ENCODE measurements at places on chromosomes 3 and 15. TPM values are rescaled to one million over a fixed set of nuclear protein-coding genes. Genes with fewer than 3 reads are reported as not detected.

MYL3 gene
- not detected for total RNA-seq

CYP8B1 gene
- total RNA-seq = not detected

DNA sequence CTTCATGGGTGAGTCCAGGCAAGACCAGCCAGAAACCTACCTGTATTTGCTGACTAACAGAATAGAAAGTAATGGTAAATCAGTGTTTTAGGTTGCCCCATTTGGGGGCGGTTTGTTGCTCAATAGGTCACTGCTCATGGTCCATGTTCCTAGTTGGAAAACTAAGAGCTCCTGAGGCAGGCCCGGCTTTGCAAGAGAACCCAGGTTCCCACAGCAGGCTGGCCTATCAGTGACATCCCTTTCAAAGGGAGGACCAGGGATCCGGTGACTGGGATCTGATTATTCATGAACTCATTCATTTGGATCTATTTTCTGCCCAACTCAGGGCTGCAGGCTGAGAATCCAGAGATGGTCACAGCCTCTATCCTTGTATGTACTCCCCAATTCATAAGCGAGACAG, 163.9 kb downstream of the WNT7A start:
- no peak for DNase-seq

- no peak for DNase-seq
Measured at GRCh38 chr3:81444817-81445460, 316.5 kb downstream of the GBE1 start.

- DNase-seq = no peak
Measured at GRCh38 chr3:16482770-16483531, 30.5 kb downstream of the RFTN1 start.

- no peak for DNase-seq
Measured at GRCh38 chr3:8517487-8517886, 15.9 kb downstream of the LMCD1 start.

DNA sequence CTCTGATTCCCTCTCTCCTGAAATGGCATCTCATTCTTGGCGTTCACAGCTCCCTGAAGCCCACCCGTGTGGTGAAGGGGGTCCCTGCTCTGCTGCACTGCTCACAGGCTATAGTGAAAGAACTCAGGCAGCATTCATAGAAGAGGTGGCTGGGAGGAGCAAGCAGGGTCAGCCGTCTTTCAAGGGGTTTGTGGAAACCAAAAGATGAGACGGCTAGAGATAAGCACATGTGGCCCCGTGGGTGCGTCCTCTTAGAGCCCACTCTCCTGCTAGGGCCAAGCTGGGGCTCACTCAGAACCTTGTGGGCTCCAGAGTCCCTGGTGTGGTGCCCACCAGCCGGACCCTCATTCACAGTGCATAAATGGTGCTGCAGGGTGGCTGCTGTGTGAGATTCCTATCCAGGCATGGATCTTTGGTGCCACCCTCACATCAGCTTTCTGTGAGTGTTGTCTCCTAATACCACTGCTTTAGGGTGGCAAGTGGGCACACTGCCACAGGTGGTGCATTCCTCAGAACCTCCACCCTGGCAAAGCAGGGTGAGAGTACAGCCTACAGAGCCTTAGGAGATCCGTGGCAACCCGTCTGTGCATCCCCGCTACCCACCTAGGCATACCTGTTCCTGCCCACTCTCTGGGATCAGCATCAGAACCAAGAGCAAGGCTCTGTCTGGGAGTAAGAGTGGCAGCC, 11.2 kb upstream of the SEMA4B start:
- DNase-seq = no peak

DNA sequence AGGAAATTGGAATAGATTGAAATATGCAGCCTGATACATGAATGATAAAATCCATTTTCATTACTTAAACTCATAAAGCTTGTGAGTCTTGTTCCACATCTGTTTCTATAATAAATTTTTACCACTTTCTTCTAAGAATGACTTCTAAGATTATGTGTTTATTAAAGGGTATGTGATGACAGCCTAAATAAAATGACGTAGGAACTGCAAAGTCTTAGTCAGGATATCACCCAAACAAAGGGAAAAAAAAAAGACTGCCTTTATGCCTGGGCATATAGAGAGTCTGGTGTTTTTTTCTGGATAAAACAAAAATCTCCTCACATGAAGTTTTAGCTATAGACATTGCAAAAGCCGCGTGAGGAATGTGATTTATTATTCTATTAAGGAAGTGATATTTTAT, 844.0 kb downstream of the DIPK2A start:
- DNase-seq = no peak

DNA sequence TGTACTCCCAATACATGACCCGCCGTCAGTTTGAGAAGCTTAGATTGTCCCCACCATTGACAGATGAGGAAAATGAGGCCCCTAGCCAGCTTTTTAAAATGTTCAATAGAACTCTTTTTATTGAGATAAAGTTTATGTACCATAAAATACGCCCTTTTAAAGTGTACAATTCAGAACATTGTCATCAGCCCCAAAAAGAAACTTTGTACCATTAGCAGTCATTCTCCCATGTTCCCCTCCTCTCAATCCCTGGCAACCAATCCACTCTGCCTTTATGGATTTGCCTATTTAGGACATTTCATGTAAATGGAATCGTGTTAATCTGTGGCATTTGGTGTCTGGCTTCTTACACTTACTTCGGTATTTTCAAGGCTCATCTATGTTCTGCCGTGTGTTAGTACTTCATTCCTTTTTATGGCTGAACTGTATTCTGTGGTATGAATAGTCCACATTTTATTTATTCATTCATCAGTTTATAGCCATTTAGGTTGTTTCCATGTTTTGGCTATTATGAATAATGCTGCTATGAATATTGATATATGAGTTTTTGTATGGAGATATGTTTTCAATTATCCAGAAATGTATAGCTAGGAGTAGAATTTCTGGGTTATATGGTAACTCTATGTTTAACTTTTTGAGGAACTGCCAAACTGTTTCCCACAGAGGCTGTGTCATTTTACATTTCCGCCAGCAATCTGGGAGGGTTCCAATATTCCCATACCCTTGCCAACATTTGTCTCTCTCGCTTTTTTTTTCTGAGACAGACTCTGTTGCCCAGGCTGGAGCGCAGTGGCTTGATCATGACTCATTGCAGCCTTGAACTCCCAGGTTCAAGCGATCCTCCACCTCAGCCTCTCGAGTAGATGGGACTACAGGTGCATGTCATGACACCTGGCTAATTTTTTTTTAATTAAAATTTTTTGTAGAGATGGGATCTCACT, 15.3 kb upstream of the PTPN23 start:
- DNase-seq = peak; percentile 86

- peak; percentile 63 for DNase-seq
Measured at GRCh38 chr3:102006812-102007485, 157.6 kb downstream of the NFKBIZ start.

All from HT1080 (cell line).